ENCODE measurements at places on chromosomes 5 and 9.

DNA sequence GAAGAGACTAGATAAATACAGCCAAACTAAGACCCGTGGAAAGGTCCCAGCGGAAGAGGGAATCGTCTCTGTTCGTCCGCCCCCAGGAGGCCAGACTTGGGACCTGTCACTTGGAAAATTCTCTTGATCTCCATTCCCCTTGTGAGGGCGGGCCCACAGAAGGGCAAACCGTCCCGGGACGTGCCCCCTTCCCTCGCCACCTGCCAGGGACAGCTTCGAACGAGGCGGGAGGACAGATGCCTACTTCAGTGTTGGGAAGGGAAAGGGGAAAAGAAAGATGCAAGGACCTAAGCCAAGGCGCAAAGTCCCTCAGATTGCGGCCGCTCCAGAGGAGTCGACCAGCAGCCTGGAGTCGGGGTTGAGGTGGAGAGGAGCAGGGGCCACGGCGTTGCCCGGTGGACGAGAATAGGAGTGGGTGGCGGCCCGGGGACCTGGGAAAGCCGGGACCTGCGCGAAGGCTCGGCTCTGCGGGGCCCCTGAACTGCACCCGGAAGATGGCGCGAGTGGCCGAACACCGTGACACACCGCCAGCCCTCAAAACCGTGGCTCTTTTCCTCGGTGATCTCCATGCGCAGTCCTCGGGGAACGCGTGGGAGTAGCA is 4.4 kb upstream of the EBF1 start:
- no peak for DNase-seq

GRCh38 chr5:158463188-158463587 is 604.2 kb upstream of the CLINT1 start:
- no peak for DNase-seq

GRCh38 chr9:137672907-137673791 is 54.3 kb downstream of the EHMT1 start:
- no peak for DNase-seq

GRCh38 chr9:68861436-68861835 is 152.5 kb downstream of the PRKACG start:
- DNase-seq: no peak

DNA sequence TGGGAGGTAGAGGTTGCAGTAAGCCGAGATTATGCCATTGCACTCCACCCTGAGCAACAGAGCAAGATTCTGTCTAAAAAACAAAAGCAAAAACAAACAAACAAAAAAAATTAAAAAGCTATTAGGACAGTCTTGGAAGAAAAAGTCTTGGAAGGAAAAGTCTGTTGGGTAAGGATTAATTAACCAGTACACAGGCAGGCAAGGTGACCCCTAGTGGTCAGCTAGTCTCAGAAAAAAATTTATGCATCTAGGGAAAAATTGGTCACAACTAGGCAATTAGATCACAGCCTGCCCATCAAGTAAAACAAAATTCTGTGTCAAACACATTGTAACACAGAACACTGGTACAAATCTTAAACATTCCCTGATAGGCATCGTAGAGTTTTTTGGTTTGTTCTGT is 6.7 kb upstream of the ANKRD18B start:
- DNase-seq: no peak

- DNase-seq: no peak
Observed at GRCh38 chr9:133403766-133404453, 13.9 kb downstream of the REXO4 start.

DNA sequence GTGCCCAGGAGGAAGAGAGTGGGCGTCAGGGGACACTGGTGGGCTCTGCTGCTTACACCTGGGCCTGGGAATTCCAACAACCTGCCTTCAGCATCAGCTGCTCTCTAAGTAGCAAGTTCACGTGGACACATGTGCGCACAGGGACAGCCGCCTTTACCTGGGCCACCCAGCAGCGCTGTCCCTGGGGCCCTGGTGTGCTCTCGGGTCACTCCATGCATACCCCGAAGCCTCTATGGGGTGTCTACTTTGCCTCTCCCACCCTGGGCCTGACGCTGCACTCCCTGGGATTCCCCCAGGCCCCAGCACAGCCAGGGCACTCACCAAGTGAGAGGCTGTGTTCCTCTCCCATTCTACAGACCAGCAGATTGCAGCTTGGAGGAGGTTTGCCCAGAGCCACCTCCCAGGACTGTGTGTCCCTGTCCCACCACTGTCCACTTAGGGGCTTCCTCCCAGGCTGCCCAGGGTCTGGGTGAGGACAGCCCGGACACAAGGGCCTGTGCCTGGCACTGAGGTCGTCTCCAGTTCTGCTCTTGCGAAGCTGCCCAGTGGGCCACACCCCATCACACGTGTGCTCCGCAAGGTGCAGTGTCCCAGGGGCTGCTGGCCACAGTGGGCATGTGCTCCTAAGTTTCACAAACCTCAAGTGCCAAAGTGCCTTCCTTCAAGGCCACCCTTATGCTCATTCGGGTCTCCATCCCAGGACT is 5.9 kb downstream of the NINJ1 start:
- DNase-seq: no peak

DNA sequence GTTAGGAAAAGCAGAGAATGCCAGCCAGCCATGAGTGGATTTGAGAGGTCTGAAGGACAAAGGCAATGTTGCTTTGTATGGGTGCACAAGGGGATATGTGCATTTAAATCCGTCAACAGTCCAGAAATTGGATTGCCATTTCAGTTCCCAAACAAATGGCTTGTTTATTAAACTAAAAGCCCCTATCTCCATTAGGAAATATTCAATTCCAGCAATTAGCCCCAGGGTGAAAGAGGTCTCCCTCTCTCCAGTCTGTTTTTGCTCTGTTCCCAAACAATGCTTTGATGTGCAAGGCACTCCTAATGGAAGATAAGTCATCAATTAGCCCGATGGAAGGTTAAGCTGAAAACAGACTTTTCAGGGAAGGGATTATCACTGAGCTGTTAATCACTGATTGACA is 101.3 kb downstream of the C9orf152 start:
- no peak for DNase-seq

DNA sequence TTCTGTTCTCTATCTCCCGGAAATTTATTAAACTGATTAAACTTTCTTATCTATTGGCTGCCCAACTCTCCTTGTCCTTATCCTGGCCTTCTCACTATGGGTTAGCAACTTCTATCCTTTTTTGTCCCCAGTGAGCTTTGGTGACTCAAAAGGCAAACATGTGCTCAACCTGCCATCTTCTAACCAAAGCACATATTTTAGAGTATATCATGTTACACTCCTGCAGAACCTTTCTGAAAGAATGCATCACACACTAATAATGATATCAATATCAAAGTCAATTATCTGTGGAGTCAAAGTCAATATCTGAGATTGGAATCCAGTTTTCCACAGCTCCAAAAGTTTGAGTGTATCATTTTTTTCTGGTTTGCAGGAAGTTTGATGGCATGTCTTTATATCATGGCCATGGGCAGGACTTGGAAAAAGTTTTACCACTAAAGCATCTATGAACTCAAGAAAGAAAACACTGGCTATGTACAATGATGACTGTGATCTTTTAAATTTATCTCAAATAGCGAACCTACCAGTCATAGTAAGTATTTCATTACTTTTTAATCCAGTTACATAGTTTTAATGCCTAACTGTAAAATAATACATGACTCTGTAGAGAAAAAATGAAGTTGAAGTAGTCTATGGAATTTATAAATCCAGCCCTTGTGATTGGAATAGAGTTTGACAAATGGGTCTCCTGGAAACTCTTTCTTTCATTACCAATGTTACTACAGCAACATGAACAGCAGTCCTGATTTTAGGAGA is 166.8 kb downstream of the DROSHA start:
- no peak for DNase-seq

DNA sequence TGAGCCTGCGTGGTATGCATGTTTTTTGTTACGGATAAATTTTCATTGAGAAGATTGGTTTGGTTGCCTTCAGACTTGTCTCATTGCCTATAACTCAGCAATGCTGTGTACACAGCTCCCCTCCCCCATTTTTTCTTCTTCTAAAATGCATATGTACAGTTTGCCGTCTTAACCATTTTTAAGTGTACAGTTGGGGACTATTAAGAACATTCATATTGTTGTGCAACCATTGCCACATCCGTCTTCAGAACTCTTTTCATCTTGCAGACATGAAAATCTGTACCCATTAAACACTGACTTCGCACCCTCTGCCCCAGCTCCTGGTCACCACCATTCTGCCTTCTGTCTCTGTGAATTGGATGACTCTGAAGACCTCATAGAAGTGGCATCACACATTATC is 6.2 kb downstream of the EXOC3 start:
- no peak for DNase-seq

- DNase-seq: no peak
Observed at GRCh38 chr5:92309336-92309991, 926.3 kb upstream of the ARRDC3 start.

GRCh38 chr9:74554751-74555419 is 57.8 kb downstream of the RORB start:
- DNase-seq: no peak

- no peak for DNase-seq
Observed at GRCh38 chr5:154071799-154072413, 33.1 kb downstream of the MFAP3 start.

DNA sequence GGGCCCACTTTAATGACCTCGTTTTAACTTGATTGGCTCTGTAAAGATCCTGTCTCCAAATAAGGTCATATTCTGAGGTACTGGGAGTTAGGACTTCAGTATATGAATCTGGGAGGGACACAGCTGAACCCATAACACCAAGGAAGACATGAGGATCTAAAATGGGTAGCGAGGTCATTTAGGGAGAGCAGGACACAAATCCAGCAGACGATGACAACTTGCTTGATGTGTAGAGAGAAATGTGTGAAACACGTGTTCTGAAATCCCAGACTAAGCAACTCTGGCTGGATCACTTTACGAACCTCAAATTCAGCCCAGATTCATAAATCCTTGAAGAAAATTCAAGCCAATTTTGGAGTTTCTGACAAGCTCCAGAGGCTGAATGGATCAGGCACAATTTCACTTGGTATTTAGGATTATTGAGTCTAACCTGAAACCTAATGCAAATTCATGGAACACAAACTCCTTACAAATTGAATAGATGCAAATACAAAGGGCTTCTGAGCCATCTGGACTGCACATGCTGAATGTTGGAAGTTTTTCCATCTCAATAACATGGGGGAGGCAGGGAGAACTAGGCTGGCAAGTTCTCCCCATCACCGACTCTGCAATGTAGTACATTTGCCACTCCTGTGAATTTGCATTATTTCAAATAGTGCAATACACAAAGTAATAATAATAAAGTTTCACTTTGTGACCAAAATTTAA is 74.0 kb upstream of the SLC30A5 start:
- no peak for DNase-seq

GRCh38 chr5:38258319-38259061 is at the start of gene EGFLAM:
EGFLAM (plus strand) TSS chr5:38258559; CDS start chr5:38258755, 196 bp downstream.
- DNase-seq: peak; percentile 7

GRCh38 chr9:28696960-28697359 is 1123.7 kb upstream of the C9orf72 start:
- DNase-seq: no peak

- no peak for DNase-seq
Observed at GRCh38 chr9:89078860-89079259, 87.6 kb downstream of the S1PR3 start.

- DNase-seq: no peak
Observed at GRCh38 chr5:111784491-111785181, 27.6 kb upstream of the NREP start.

DNA sequence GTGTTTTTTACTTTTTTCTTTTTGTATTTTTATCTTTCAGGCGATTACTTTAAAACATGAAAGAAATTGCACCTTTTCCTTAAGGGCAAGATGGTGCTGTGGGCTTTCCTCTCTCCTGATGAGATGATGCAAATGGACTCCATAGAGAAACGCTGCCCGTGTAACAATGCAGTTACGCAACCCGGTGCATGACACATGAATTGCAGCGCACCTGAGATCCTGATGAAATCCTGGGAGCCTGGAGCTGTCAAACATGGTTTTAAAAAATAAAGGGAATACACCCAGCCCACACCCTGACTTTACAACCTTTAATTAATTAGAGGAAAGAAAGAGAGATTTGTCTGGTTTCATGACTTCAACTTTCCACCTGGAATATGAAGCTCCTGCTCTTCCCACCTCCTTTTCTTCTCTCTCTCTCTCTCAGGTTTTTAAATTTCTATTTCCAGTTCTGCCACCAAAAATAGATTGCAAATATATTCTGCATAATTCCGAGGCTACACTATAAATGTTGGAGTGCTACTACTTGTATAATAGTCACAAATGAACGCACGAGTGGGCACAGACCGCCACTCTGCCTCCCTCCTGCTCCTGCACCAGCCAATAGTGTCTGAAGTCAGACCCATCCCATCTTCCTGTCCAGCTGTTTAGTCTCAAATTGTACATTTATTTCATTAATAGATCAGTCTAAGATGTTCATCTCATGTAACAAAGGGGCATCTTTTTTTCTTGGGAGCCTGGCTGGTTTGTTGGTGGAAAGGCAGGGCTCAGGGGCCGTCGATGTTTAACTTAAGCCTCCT is 179.1 kb downstream of the AUH start:
- no peak for DNase-seq

DNA sequence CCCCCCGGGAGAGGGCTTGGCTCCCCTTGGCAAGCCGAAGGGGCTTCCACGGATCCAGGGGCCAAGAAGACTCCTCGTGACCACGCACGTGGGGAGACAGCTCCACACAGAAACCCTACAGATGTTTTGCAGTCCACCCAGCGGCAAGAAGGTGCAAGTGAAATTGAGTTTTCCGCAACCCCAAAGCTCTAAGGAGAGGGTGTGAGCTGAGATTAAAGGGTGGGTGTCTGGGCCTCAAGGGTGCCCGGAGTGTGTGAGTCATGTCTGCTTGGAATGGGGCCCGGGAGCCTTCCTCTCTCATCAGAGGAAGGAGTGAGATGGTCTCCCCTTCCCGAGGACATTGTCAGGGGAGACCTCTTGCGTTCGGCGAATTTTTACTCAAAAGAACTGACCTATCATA is 79.1 kb downstream of the OLFM1 start:
- no peak for DNase-seq

GRCh38 chr9:114518599-114519022 is 13.3 kb upstream of the WHRN start:
- no peak for DNase-seq

DNA sequence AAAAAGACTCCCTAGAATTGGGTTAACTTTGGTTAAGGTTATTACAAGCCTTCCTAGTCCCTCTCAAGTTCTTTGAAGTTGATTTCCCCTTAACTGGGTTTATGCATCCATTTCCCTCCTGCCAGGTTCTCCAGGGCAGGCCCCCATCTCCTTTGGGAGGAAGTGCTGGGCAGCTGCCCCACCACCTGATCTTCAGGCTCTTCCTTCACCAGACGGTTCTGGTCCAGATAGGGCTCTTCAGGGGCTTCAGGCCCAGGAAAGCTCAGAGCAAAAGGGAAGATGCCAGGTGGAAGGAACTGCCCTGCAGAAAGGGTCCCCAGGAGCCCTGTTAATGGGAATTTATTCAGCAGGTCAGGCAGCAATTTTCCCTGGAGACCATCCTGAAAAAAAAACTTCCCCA is 2.1 kb downstream of the SMIM32 start:
- DNase-seq: no peak

GRCh38 chr9:110316261-110317075 is 21.2 kb downstream of the TXNDC8 start:
- DNase-seq: no peak

DNA sequence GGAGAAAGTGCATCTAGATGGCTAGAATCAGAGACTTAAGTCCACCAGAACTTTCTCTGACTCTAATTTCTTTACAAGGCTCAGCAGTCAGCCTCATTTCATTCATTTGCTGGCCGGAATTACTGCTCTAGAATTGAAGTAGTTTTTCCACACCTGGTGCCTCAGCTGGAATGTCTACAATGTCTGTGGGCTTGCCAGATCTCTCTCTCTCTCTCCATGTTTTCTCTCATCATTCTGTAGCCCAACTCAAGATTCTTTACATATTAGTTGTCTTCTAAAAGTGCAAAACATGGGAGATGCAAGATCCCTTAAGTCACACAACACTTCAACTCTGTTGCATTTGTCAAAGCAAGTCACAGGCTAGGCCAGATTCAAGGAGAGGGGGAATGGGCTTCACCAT is 103.9 kb upstream of the TAF11L2 start:
- DNase-seq: no peak

Data from stimulated activated CD8-positive, alpha-beta memory T cell treated with anti-CD3 and anti-CD28 coated beads, Interleukin-2, amount 100 ng/mL, for 48 hours (primary cell).